H1 (cell line): ENCODE measurements at places on chromosomes 2 and 18. TPM values are rescaled to one million over a fixed set of nuclear protein-coding genes. Genes with fewer than 3 reads are reported as not detected.

DNA sequence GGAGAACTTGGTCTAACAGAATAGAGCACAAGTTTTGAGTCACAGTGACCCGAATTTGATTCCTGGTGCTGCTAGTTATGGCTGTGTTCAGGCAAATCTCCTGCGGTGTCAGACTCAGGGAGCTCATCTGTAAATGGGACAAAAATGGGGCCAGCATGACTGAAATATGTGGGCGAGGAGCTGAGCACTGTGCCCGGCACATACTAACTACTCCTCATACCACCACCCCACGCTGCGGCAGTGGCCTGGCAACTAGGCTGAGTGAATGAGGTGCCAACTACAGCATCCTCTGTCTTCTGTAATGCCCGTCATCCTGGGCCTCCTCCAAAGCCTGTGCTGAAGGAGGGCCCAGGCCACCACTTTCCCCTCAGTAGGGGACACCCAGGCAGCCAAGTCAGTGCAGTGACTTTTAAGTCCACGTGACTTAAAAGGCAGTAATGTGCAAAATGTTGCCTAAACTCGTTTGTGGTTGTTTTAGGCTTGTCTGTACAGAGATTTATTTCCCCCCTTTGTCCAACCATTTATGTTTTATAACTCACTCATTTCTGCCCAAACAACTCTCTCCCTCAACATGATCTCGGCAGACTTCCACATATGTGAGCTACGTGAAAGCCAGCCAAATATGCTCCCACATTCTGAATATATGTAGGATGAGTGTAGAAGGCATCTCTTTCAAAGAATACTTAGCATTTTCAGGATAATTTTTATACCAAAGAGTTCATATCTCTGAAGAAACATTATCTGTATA, 773.7 kb downstream of the TSN start:
- no peak for DNase-seq
- no peaks in the 10 kb centered on the region for H3K36me3 ChIP-seq
- H3K4me3 ChIP-seq: no peak overlapping the region

- H3K4me3 ChIP-seq: no peak overlapping the region
- DNase-seq: no peak
- H3K27me3 ChIP-seq: no peaks in the 10 kb centered on the region
- H3K36me3 ChIP-seq: no peaks in the 10 kb centered on the region; the same call in 1 of the 2 replicates
- H3K4me1 ChIP-seq: no peaks in the 10 kb centered on the region
Measured at GRCh38 chr18:22683196-22683676, 249.9 kb upstream of the RBBP8 start.

DNA sequence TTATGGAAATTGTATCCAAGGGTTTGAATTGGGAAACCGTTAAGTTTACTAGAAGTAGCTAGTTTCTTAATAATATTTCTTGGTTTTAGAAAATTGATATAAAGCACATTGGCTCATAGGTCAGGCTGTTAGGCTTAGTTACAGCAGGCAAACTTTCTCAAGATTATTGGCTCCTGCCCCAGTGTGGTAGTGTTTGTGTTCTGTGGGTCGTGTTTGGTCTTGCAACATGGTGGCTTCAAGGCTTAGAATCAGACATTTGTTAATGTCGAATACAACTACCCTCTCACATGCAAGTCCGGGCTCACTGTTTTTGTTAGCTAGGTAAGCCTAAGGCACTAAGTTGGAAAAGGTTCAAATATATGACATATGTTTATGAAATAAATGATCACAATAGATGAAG, 19.6 kb downstream of the CERS6 start:
- peaks cover 3% of the 10 kb centered on the region for H3K4me1 ChIP-seq
- no peak overlapping the region for H3K27ac ChIP-seq
- no peak for DNase-seq
- no peak overlapping the region for H3K4me3 ChIP-seq
- no peaks in the 10 kb centered on the region for H3K36me3 ChIP-seq

DNA sequence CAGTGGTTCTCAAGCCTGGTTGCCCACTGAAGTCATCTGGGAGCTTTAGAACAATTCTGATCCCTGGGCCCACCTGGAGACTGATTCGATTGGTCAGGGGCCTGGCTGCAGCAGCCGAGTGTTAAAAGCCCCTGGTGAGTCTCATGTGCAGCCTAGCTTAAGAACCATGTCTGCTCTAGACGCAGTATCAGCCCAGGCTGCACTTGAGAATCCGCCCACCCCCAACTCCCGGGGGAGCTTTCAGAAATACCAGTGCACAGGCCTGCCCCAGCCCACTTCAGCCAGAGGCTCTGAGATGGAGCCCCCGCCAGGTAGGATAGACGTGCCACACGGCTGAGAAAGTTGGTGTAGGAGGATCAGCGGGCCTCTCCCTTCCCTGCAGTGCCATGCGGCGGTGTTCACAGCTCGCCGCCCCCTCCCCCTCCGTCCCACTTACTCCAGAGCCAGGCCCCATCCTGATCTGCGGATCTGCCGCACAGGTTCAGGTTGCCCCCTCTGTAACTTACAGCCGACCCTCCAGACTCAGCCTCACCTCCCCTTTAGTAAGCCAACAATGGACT, 209.0 kb upstream of the RAB12 start:
- H3K4me1 ChIP-seq: peaks cover 10% of the 10 kb centered on the region
- H3K36me3 ChIP-seq: no peaks in the 10 kb centered on the region
- no peak overlapping the region for H3K4me3 ChIP-seq
- DNase-seq: no peak
- no peak overlapping the region for H3K27ac ChIP-seq
- H3K27me3 ChIP-seq: no peaks in the 10 kb centered on the region

- H3K27ac ChIP-seq: no peak overlapping the region
- peaks cover 12% of the 10 kb centered on the region for H3K27me3 ChIP-seq
- H3K4me3 ChIP-seq: no peak overlapping the region
- H3K36me3 ChIP-seq: no peaks in the 10 kb centered on the region
Measured at GRCh38 chr2:9945596-9945995, 5.9 kb upstream of the GRHL1 start.

GRCh38 chr2:171391532-171391931, 42.3 kb downstream of the METTL8 start:
- no peaks in the 10 kb centered on the region for H3K36me3 ChIP-seq
- no peak overlapping the region for H3K4me3 ChIP-seq
- H3K27ac ChIP-seq: no peak overlapping the region
- no peaks in the 10 kb centered on the region for H3K27me3 ChIP-seq
- peaks cover 14% of the 10 kb centered on the region for H3K4me1 ChIP-seq
- no peak for DNase-seq

The POTEI gene
- 0.19 and 0.20 TPM in 2 replicates for total RNA-seq

GRCh38 chr2:206918263-206918662, 21.1 kb upstream of the CPO start:
- no peak overlapping the region for H3K27ac ChIP-seq
- H3K4me3 ChIP-seq: no peak overlapping the region
- no peak for DNase-seq

- H3K4me3 ChIP-seq: no peak overlapping the region
- no peaks in the 10 kb centered on the region for H3K36me3 ChIP-seq
- no peak overlapping the region for H3K27ac ChIP-seq
- H3K27me3 ChIP-seq: no peaks in the 10 kb centered on the region
- no peaks in the 10 kb centered on the region for H3K4me1 ChIP-seq
- no peak for DNase-seq
Measured at GRCh38 chr2:152385650-152386049, 50.7 kb downstream of the FMNL2 start.

DNA sequence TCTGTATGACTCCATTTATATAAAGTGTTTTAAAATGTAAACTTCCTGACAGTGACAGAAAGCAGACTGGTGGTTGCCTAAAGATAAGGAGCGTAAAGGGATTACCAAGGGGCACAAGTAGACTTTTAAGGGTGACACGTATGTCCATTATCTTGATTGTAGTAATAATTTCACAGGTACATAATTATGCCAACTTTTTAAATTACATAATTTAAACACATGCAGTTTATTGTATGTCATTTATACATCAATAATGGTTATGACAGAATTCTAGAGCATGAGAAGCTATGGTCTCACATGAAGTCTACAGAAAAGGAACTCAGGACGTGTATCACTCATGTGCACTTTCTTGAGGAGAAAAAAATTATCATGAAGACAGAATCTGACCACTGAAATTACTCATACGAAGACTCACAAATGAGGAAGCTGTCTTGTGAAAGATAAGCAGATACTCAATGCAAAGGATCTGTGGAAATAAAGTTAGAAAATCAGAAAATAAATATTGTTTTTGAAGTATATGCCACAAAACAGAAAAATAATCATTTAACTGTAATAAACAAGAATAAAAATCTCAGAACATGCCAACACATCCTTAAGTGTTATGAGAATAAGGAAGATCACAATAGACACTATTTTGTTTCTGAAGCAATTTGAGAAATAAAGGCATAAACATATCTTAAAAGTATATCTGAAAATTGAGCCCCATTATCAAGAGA, 84.4 kb downstream of the TMEM131 start:
- DNase-seq: no peak
- H3K27me3 ChIP-seq: no peaks in the 10 kb centered on the region
- no peaks in the 10 kb centered on the region for H3K4me1 ChIP-seq

- no peak overlapping the region for H3K27ac ChIP-seq
- H3K4me1 ChIP-seq: peaks cover 3% of the 10 kb centered on the region; the same call in 1 of the 2 replicates
- no peaks in the 10 kb centered on the region for H3K36me3 ChIP-seq
- H3K27me3 ChIP-seq: no peaks in the 10 kb centered on the region
Measured at GRCh38 chr2:69578198-69578540, 65.4 kb downstream of the AAK1 start.

The TNFAIP6 gene
- total RNA-seq: 1.1 and 2.0 TPM in 2 replicates

- no peak overlapping the region for H3K27ac ChIP-seq
- H3K36me3 ChIP-seq: no peaks in the 10 kb centered on the region
- H3K4me3 ChIP-seq: peak overlapping the region; percentile 57
Measured at GRCh38 chr2:118847762-118848172, 319 bp upstream of the EN1 start.

DNA sequence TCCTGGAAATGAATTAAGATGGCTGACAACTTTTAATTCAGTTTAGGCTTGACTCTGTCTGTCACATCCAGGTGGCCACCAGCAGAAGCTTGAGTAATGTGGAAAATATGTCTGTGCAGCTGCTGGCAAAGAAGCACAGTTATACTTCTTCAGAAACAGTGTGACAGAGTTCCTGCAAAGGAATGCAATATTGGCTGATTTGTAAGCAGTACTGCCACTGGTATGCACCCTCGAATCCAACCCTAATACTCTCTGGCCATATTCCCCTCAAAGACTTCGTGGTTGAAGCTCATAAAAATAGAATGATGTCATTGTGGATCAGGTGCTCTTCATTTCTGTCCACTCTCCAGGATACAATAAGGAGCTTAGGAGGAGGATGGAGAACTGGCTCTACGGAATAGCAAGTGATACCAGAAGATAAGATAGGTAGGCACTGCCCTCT, 86.2 kb downstream of the METTL8 start:
- no peaks in the 10 kb centered on the region for H3K36me3 ChIP-seq
- no peaks in the 10 kb centered on the region for H3K4me1 ChIP-seq
- DNase-seq: no peak
- no peaks in the 10 kb centered on the region for H3K27me3 ChIP-seq
- no peak overlapping the region for H3K27ac ChIP-seq

The SAG gene
- total RNA-seq: not detected in 2 replicates

DNA sequence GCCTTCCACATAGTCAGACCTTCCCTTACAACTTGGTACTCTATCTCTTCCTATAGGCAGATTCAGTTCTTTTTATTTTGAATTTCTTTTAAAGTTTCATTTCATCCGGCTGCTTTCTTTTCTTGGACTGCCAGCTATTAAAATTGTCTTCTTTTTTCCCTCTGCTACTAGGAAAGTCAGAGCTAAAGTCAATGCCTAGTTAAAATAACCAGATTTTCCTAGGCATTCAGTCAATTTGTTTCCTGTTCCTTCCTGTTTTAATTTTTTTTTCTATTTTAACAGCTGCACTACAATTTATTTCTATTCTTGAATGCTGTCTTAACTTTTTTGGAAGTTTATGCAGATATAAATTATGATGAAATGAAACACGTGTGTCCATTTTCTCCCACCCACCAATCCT, 84.8 kb downstream of the EVA1A start:
- no peak overlapping the region for H3K27ac ChIP-seq
- H3K27me3 ChIP-seq: no peaks in the 10 kb centered on the region
- no peak overlapping the region for H3K4me3 ChIP-seq
- no peak for DNase-seq
- H3K36me3 ChIP-seq: no peaks in the 10 kb centered on the region

DNA sequence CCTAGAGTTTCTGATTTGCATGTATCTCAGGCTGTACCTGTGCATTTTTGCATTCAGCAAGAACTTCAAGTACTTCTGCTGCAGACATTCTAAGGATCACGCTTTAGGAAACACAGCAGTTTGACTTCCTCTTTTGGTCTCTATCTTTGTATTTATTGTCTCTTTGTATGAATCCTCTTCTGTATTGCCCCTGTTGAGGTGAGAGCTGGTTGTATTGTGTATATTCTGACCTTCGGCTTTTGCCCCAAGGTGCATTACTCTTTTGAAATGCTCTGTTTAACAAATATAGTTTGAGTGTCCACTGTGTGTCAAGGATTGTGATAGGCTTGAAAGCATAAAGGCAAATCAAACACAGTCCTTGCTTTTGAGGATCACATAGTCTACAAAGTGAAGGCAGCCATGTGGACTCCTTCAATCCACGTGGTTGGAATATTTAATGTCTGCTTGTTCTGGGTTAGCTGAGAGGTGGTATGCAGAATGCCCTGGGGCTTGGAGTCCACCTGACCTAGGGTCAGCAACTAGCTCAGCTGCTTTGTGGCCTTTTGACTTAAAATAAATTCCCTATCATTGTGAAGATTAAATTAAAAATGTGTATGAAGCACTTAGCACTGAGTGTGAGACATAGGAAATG, 108.1 kb downstream of the LYPD6 start:
- H3K4me3 ChIP-seq: no peak overlapping the region
- H3K27me3 ChIP-seq: no peaks in the 10 kb centered on the region
- no peak for DNase-seq
- no peaks in the 10 kb centered on the region for H3K4me1 ChIP-seq
- no peak overlapping the region for H3K27ac ChIP-seq

- H3K4me1 ChIP-seq: no peaks in the 10 kb centered on the region
- H3K4me3 ChIP-seq: peak within 1 kb of the TSS; percentile 34
Measured at GRCh38 chr2:10079870-10080535, at the start of gene CYS1. Gene CYS1, minus strand, starts transcription at chr2:10080411. Its CDS starts 188 bp downstream, at chr2:10080223.

The ACTG2 gene
- total RNA-seq: 11.0 and 13.7 TPM in 2 replicates

DNA sequence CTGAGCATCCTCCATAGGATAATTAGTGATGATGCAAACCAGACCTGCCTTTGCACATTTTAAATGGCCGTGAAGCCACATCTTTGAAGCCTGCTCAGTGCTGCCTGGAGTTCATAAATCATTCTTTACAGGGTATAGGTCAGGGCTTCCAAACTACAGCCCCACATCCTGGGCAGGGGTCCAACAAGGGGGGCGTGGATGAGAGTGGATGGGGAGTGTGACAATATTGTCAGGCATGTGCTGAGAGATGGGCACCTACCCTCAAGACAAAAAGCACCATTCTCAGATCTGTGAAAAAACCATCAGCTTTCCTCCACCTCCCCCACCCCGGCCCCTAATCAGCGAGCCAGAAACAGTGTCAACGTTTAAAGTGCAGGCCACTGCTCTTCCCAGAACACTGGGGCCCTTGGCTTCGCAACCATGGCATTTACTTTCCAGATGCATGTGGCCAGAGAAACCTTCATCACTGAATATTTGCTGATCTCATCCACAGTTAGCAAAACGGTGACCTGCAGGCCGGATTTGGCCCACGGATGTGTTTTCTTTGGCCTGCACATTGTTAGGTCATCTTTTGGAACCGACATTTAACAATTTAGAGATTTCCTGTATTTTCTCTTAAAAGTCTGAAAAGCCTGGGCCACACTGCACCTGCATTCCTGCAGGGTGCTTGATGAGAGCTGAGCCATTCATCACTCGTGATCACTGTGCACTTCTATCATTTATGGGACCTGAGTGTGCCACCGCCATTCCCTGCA, 130.7 kb downstream of the ANKRD44 start:
- H3K36me3 ChIP-seq: no peaks in the 10 kb centered on the region
- no peaks in the 10 kb centered on the region for H3K27me3 ChIP-seq
- DNase-seq: no peak
- H3K27ac ChIP-seq: no peak overlapping the region
- no peaks in the 10 kb centered on the region for H3K4me1 ChIP-seq
